ENCODE measurements at places on chromosomes 2 and 18. TPM values are rescaled to one million over a fixed set of nuclear protein-coding genes. Genes with fewer than 3 reads are reported as not detected.

ZC3H8 gene
- 3.2 TPM for total RNA-seq

HOXD12 gene
- total RNA-seq = not detected

IL36G gene
- not detected for total RNA-seq

CYRIA gene
- 2.9 TPM for total RNA-seq

ADAM23 gene
- 8.3 TPM for total RNA-seq

GALNT13 gene
- under 0.01 TPM for total RNA-seq

CAPN13 gene
- total RNA-seq = not detected

ST6GAL2 gene
- not detected for total RNA-seq

MEP1B gene
- not detected for total RNA-seq

PRSS56 gene
- not detected for total RNA-seq

TXNDC2 gene
- 0.32 TPM for total RNA-seq

NYAP2 gene
- total RNA-seq = not detected

SERPINB10 gene
- total RNA-seq = not detected

HOXD13 gene
- total RNA-seq = not detected

TAF1B gene
- 13.9 TPM for total RNA-seq

FLACC1 gene
- total RNA-seq = 1.4 TPM

CCDC68 gene
- 6.3 TPM for total RNA-seq

AKAIN1 gene
- not detected for total RNA-seq

PDCD1 gene
- total RNA-seq = not detected

CENPA gene
- 1.6 TPM for total RNA-seq

YES1 gene
- total RNA-seq = 54.3 TPM

ALLC gene
- total RNA-seq = not detected

LIMS3 gene
- 2.3 TPM for total RNA-seq

IL36RN gene
- not detected for total RNA-seq

TMEM169 gene
- total RNA-seq = 0.65 TPM

SGO2 gene
- 4.5 TPM for total RNA-seq

MPP4 gene
- total RNA-seq = 1.3 TPM

DSEL gene
- total RNA-seq = 21.3 TPM

CNTNAP5 gene
- total RNA-seq = not detected

LAMA3 gene
- 1.8 TPM for total RNA-seq

LYG2 gene
- not detected for total RNA-seq

AMER3 gene
- not detected for total RNA-seq

SLC16A14 gene
- 0.49 TPM for total RNA-seq

ROCK2 gene
- total RNA-seq = 28.5 TPM

PKDCC gene
- total RNA-seq = 99.8 TPM

CD226 gene
- not detected for total RNA-seq

FAM136A gene
- 24.6 TPM for total RNA-seq

SERPINB12 gene
- not detected for total RNA-seq

DNAH6 gene
- under 0.01 TPM for total RNA-seq

POTEJ gene
- total RNA-seq = not detected

Measured in cardiac atrium fibroblast (primary cell).